ENCODE measurements at places on chromosomes 5 and 9. TPM values are rescaled to one million over a fixed set of nuclear protein-coding genes. Genes with fewer than 3 reads are reported as not detected.

The SUSD3 gene
- polyA plus RNA-seq = 1.4 TPM

The KIF12 gene
- not detected for polyA plus RNA-seq

The FAM163B gene
- polyA plus RNA-seq = not detected

The FAM120AOS gene
- 36.1 TPM for polyA plus RNA-seq

The NPM1 gene
- 2,664 TPM for polyA plus RNA-seq

The LCN1 gene
- polyA plus RNA-seq = not detected

The C5orf58 gene
- polyA plus RNA-seq = not detected

The DAB2IP gene
- 20.5 TPM for polyA plus RNA-seq

The IARS1 gene
- polyA plus RNA-seq = 206 TPM

The ARID3C gene
- not detected for polyA plus RNA-seq

The ZNF608 gene
- polyA plus RNA-seq = 12.1 TPM

The RNF224 gene
- not detected for polyA plus RNA-seq

The PCDHB4 gene
- polyA plus RNA-seq = 0.04 TPM

The SLC36A3 gene
- polyA plus RNA-seq = not detected

All from AG04450 (cell line).